ENCODE measurements at places on chromosomes 3 and 15.

DNA sequence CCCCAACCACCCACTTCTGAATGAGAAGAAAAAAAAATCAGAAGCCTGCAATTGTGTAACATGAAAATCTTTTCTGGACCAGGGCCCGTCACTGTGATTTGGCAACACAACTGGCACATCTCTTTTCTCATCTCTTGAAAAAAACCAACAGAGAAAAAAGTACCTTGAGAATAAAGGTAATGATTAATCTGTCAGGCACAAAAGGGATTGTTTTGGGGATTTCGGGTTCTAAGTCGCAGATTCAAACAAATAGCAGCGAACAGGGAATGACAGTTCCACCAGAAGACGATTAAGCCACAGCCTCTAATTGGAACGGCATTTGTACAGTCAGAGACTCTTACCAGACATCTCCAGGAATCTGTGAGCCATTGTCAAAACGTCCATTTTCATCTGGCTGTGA is at the start of gene AQP9:
AQP9 (plus strand) TSS at position 276 of the 400 bp plus-strand sequence. CDS start 185 bp downstream, outside the sequence.
- no peak for DNase-seq

DNA sequence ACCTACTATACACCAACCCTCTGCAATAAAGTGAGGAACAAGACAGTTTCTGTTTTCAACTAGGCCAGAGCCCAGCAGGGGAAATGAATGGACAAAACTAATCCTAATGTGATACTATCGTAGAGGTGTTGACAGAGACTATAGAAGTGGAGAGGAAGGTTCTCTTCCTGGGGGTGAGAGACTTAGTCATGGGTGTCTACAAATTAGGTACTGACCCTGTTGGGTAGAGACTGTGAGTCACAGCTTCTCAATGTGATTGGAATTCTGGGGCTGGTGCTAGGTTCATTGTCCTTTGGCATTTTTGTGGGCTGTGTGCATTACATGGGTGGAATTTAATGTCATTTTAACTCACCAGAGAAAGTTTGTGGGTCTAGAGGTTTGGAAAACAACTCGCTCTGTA is 79.3 kb downstream of the ADAMTSL3 start:
- DNase-seq: no peak

GRCh38 chr3:125179143-125179883 is 33.2 kb downstream of the SLC12A8 start:
- no peak for DNase-seq

DNA sequence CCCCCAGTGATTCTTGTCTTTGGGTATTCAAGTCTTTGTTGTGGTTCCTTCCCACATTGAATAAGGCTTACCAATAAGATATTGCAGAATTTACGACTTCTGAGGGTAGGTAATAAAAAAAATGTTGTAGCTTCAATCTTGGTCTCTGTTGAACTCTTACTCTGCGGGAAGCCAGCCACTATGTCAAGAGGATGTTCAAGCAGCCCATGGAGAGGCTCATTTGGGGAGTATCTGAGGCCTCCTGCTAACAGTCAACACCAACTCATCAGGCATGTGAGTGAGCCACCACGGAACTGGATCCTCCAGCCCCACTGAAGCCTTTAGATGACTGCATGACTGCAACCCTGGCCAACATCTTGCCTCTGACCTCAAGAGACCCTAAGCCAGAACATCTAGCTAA is 3.2 kb upstream of the TBC1D23 start:
- no peak for DNase-seq

GRCh38 chr3:150898046-150898754 is 7.0 kb downstream of the MINDY4B start:
- DNase-seq: peak; percentile 40

DNA sequence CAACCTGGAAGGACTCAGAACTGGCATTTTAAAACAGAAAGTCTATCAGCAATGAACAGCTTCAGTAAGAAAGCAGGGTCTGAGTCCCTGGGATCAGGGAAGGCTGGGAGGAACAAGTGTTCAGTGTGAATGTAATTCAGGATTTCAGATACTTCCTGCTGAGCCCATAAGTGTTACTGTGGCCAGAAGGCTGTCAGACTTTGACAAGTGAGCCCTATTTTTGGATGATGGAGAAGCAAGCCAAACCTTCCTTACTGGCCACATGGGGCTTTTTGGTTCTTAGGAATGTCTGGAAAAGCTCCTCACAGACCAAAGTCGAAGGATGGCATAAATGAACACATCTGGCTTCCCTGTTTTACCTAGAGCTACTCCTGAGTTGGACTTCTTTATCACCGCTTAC is 157.2 kb downstream of the BBX start:
- no peak for DNase-seq

DNA sequence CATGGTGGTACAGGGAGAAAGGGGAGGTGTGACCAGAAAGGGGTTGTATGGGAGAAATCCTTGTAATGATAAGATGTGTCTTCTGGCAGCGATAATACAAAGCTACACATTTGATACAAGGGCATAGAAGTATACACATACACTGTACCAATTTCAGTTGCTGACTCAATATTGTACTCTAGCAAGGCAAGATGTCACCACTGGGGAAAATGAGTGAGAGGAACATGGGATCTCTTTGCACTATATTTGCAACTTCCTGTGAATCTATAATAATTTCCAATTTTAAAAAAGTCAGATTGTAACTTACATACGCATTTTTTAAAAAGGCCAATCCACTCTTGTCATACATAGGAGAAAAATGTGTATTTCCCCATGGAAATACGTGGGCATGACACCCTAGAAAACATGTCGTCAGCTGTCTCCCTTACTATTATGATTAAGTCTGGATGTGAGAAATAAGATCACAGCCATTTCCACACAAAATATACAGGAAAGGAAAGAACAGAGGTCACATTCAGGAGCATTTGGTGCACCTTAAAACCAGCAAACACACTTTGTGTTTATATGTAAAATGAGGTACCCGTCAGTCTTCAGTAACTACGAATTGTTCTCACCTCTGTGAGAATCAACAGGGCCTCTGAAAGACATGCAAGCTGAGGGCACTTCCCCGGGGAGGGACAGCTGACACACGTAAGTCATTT is 22.9 kb downstream of the PRR23E start:
- DNase-seq: no peak

DNA sequence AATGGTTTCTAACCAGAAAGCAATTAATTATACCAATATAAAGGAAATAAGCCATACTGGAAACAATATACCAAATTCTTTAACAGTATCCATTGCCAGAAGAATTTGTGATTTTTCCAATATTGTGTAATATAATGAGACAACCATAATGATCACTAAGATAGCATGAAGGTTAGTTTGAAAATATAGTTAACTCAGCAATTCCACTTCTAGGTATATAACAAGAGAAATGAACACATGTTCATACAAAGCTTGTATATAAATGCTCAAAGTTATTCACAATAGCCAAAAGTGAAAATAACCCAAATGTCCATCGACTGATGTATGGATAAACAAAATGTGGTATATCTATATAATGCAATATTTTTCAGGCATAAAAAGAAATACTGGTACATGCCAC is 369.1 kb downstream of the TBC1D5 start:
- DNase-seq: no peak

GRCh38 chr3:55541016-55541415 is 53.9 kb upstream of the WNT5A start:
- DNase-seq: no peak

GRCh38 chr3:52405601-52406110 is 39.2 kb downstream of the SEMA3G start:
- no peak for DNase-seq

GRCh38 chr3:189699885-189700284 is 68.7 kb downstream of the TP63 start:
- DNase-seq: no peak

DNA sequence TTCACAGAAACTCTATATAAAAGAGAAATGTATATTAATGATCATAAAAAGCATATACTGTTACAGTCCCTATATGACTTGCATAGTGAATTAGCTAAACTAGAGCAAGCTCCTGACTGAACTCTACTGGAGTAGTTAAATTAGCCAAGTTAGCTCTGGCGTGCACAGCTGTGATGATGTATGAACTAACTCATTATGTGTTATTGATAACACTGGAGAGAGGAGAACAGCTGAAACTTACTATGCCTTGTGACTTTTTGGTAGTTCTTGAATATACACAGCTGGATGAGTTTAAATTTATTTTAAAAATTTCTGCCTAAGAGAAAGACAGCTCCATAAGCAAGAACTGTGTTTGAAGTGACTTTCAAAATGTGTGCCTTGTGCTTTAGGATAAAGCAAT is 8.1 kb downstream of the TIPARP start:
- DNase-seq: no peak

GRCh38 chr3:128480278-128480677 is 12.7 kb downstream of the GATA2 start:
- no peak for DNase-seq

DNA sequence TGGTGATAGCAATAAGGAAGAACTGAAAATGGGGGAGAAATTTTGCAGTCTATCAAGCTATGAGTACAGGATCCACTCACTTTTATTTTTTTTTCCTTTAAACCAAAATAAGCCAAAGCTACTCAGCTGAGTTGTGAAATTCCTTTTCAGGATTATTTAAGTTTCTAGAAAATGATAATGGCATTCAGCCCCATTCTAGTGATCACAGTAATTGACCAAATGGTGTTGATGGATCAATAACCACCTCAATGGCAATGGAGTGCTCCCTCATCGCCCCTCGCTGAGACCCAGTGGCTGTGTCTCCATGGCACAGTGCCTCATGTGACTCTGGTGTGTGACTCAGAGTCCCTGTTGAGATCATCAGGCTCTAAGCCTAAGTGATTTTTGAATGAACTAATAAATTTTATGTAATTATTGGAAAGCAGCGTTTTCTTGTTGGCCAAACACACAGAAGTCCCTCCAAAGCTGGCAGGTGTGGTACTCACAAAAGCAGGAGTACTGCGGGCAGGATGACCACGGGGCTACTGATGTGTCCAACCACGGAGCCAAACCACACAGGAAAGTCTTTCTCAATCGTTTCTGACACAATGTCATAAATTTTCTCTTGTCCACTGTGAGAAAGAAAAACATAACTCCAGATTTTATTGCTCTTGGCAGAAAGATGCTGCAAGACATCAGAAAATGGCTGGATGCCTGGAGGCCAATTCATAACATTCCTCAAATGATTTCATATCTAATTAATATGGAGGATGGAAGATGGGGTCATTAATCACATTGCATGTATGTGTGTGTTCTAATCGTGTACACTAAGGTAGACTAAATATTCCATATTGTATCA is 14.4 kb upstream of the STARD5 start:
- no peak for DNase-seq

GRCh38 chr15:91393186-91393585 is 293.1 kb downstream of the SV2B start:
- DNase-seq: no peak

DNA sequence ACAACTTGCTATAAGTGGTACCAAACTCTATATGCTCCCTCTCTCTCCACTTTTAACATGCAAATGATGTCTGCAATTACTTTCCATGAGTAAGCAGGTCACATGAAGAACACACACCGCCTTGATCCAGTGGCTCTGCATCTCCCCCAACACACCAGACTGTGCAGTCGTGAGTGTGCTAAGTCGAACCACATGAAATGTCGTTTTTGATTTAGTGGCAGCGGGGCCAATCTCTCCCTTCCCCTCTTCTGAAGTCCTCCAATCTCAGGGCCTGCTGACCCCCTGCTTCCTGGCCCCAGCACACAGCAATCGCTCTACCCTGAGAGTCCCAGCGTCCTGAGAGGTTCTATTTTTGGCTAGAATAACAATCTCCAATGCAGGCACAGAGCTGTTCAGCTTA is 312.5 kb downstream of the SHQ1 start:
- DNase-seq: no peak
